ENCODE measurements at places on chromosomes 3 and 15.

GRCh38 chr3:194035406-194036138 is 100.4 kb upstream of the HES1 start:
- no peak for DNase-seq

GRCh38 chr3:141391298-141391990 is 23.1 kb downstream of the ZBTB38 start:
- no peak for DNase-seq

DNA sequence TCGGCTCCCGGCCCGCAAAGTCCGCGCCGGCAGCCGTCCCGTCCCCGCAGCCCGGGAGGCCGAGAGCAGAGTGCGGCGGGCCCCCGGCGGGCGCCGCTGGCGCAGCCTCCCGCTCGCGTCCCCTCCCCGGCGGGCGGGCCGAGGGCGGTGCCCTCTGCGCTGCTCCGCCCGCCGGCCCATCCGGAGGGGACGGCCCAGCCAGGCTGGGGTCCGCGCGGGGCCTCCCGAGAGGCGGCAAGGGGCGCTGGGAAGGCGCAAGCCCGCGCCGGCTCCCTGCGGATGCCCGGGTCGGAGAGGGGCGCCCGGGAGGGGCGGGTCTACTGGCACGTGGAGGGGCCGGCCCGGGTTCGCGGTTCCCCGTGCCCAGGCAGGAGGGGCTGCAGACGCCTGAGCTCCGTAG is at the start of the genes CLCN2 and POLR2H:
Gene CLCN2, minus strand, starts transcription at position 74 of the 400 bp plus-strand sequence. CDS start 126 bp downstream, outside the sequence.
Gene POLR2H, plus strand, starts transcription at position 179 of the 400 bp plus-strand sequence. CDS start 1,783 bp downstream, outside the sequence.
- DNase-seq = peak; percentile 61

- no peak for DNase-seq
These were observed 41.5 kb downstream of the ABHD17C start for GRCh38 chr15:80736560-80736959.

GRCh38 chr3:66497288-66497984 is 3.4 kb downstream of the LRIG1 start:
- DNase-seq = no peak

- peak; percentile 29 for DNase-seq
These were observed 7.4 kb downstream of the FAM3D start for GRCh38 chr3:58659051-58659675.

- DNase-seq = no peak
These were observed at the start of gene CCR9 for GRCh38 chr3:45885979-45886705. Gene CCR9 (plus strand): TSS chr3:45886543. CDS start chr3:45894934, 8,391 bp downstream.

- no peak for DNase-seq
These were observed 13.7 kb downstream of the CLPX start for GRCh38 chr15:65171428-65171827.

DNA sequence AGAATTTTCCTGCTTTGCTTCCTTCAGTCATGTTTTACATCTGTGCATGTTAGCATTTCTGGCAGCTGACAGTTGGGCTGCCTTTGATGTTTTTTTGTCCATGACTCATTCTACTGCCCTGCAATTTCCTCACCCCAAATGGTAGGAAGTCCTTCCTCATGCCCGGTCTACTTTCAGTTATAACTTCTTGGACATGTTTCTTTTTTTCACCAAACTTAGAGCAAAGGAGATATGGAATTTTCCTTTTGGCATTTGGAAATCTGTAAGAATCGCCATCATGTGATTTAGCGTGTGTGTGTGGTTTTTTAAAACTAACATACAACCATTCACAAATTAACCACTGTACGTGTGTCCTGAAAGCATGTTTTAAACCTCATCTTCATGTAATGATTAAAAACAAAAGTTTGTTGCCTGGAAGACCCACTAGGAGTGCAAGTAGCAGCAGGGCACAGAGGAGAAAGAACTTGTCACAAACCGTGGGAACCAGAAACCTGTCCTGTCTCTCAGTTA is 430.7 kb upstream of the CFAP20DC start:
- no peak for DNase-seq

DNA sequence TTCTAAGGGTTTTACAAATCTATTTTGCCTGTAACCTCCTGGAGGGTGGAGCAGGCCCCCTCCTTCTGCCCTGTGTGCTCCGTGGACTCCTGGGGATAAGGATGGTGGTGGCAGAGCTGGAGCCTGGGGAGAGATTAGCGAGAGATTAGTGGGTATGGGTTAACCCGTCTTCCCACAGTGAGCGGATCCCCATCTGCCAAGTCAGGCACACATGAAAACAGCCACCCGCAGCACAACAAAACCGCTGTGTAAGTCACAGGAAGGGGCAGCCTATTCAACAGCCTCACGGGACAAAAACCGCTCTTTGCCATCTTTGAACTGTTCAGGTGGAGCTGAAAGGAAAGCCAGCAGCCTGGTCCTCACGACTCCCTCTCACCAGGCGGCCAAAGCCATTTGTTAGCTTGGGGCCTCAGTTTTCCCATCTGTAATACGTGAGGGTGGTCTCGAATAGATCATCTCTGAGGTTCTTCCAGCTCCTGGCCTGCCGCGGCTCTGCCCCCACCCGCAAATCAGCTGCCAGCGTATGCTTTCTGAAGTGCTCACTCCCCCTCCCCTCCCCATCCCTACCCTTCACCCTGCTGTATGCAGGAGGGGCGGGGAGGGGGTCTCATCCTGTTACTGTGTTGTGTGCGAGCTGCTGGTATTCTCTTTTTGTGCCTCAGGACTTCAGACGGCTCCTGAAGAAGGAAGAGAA is 43.6 kb downstream of the PDIA5 start:
- no peak for DNase-seq

DNA sequence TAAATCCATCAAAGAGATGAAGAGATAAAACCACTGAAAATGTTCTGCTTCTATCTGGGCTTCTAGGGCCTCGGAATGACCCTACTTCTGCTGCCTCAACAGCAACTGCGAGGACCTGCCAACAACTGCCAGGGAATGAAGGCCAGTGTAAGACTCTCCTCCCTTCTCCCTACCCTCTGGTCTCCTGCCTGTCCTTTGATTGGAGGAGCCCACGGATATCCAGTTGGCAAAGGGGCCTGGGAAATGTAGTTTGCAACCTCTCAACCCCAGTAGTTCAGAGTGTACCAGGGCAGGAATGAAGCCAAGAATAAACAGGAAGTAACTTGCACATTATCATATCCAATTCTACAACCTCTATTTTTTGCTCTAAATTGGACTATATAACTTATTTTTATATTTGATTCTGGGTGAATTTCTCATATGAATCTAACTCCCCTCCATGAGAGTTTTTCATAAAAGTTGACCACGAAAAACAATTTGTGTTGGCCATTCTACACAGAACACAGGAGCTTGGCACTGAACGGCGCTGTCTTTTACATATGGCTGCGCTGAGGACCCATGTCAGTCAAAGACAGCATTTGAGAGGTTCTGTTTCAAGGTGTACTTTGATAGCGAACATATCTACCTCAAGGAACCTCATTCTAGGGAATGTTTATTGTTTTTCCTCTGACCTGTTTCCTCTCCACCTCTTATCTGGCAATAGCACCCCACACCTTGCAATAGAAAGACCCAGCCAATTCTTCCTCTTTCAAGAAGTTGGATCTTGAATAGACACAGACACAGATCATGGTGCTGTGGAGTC is 91.1 kb upstream of the RNF7 start:
- DNase-seq = peak; percentile 47

- no peak for DNase-seq
These were observed 414.6 kb downstream of the EPHA6 start for GRCh38 chr3:97228966-97229365.

DNA sequence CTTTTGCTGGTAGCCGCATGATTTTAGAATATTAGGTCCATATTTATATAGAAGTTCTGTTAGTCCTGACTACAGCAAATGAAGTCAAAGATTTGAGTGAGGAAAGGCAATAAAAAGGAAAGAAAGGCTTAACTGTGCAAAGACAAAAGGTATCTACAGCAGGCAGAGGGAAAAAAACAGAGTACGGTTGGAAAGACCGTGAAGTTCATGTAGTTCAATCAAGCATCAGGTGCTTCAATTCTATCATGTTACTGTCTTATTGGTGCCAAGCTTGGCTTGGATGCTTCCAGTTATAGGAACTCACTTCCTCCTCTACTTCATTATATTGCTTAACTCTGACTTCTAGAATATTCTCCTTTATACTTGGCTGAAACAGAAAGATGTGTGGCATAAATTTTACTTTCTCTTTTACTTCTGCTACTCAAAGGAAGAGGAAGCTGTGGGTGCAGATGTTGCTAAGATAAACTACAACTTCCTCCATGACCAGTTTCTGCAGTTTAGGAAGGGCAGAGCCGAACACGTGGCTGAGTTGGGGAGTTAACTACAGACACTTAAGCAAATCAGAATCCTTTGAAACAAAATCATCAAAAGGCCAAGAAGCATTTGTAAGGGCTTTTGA is 72.6 kb upstream of the ZBED2 start:
- peak; percentile 1 for DNase-seq

DNA sequence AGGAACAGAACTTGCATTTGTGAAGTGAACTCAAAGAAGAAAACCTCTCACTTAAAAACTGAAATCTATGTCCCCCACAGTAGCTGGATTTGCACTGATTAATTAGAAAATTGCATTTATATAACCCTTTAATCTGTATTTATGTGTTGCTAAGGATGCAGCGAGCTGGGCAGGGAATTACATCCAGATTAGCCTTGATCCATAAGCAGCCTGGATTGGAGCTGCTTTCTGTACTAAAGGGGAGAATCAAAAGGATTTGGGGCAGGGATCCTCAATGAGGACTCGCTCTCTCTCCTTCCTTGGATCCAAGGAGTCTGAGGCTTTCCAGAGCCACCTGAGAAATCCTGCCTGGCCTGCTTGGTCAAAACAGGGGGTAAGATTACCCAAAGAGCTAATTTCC is 125.9 kb downstream of the TLE3 start:
- no peak for DNase-seq

DNA sequence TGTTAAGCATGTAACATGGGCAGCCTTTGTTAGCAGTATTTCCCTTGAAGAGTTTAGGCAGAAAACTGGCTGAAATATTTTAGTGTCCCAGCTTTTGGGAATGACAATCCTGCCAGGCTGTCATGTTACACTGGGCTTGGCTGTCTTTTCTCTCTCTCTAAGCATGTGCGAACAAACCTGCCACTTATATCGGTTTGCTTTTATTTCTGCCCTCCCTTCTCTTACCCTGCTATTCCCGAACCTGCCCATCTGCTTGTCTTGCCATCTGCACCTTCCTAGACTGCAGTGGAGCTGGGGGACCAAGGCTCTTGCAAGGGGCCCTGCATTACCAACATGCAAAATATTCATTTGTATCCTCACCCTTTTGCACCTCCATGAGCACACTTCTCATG is 339.6 kb downstream of the EPHB1 start:
- no peak for DNase-seq

DNA sequence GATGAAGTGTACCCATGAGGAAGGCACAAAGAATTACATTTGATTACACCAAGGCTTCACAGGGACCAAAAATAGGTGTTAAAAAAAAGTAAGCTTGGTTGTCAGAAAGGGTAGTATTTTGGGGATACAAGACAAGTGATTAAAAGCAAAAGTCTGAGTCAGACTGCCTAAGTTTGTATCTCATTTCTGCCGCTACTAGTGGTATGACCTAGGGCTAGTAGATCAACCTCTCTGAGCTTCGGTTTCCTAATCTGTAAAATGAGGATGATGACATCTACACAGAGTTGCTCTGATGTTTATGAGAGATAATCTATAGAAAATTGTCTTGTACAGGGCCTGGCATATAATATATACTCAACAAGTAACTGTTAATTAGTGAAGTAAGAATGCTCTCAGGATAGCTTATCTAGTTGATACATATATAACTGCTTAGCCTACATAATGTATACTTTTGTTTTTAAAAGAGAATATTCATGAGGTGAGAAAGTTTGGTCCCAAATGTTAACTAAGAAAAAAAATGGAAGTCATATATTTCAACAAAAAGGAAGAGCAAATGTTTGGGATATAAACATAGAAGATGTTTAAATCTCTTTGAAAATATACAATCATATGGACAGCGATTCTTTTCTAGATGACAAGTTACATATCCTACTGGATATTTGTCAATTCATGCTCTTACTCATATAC is 163.0 kb upstream of the SLC2A2 start:
- DNase-seq = no peak

DNA sequence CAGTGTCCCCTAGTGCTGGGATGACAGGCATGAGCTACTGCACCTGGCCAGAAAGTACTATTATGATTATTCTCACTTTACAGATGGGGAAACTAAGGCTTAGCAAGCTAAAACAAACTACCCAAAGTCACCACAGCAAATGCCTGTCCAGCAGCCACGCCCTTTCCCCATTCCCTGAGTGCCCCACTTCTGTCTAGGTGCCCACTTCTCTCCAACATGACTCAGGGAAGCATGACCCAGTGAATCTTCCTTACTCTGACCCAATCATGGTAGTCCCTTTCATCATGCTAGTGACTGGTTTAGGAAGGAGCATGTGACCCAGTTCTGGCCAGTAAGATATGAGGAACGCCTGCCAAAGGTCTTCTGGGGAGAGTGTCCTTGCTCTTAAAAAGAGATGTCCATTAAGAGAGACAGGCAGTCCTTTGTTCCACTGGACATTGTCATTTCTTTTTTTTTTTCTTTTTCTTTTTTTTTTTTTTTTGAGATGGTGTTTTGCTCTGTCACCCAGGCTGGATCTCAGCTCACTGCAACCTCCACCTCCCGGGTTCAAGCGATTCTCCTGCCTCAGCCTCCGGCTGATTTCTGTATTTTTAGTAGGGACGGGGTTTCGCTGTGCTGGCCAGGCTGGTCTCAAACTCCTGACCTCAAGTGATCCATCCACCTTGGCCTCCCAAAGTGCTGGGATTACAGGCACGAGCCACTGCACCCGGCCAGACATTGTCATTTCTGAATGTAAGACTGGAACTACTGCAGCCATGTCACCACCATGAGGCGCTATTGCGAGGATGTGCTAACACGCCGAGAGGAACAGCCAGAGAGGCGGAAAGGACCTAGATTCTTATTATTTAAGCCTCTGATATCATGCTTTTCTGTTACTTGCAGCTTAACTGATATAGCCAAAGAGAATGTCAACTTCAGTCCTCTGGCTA is 19.8 kb downstream of the MEGF11 start:
- no peak for DNase-seq

- DNase-seq = no peak
These were observed 47.1 kb downstream of the FAH start for GRCh38 chr15:80199869-80200268.

- no peak for DNase-seq
These were observed 56.5 kb downstream of the KLF13 start for GRCh38 chr15:31383139-31383538.

DNA sequence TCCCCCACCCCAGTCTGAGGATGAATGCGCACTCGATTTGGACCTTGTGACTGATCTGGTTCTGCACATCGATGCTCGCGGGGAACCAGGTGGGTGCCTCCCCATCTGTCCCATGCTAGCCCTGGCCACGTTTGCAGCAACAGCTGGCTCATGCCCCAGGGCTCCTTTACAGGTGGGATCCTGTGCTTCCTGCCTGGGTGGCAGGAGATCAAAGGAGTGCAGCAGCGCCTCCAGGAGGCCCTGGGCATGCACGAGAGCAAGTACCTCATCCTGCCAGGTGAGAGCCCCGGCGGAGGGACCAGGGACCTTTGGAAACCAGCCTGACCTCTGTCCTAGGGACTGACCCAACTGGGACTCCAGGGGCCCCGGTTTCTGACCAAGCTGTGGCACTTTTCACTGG is 44.3 kb downstream of the DHX30 start:
- no peak for DNase-seq

All from dermis microvascular lymphatic vessel endothelial cell (primary cell).